ENCODE measurements at places on chromosomes 2 and 18.

DNA sequence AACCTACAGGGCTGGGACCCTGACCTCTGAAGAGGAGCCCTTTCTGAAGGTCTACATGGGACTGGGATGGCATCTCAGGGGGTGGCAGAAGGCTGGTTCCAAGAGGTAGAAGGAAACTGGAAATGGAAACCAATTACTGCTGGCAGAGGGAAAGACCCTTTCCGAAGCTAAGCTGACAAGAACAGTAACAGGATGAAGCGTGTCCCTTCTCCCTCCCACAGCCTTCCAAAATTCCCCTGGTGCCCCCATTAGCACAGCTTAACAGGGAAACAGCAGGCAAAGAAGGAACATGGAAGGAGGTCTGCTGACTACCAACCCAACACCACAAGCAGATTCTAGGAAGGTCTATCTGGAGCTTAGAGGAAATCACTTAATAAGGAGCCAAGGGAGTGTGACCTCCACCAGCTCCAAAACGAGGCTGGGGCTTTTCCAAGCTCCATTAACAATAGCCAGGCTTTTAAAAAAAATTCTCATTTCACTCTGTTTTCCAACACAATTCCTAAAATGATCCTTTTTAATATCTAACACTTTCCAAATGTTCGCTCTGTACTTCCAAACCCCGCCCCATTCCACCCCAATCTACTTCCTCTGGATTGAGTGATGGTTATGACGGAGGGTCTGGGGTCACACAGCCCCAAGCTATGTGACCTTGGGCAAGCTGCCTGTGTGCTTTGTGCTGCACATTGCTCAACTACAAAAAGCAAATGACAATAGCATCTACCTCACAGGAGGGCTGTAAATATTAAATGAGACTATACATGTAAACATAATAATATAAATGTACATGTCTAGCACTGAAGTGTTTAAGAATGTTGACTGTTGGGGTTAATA is 55.2 kb downstream of the STK39 start:
- DNase-seq: no peak

DNA sequence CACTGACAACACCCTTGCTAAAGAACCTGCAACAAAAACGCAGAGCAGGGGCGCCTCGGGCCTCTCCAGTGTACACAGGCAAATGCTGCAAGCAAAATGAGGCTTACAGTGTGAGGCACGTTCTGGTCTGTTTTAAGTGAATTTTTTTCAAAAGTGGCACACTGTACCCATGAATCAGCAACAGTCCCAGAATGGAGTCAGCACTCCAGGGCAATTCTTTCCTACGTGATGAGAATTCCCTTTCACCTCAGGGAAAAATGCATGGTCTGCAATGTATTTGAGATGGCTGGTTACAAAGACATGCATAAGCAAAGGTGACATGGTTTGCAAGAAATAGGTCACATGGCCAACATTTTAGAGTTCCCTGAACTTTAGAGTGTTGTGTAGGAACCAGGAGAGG is 94.4 kb downstream of the UXS1 start:
- DNase-seq: no peak

DNA sequence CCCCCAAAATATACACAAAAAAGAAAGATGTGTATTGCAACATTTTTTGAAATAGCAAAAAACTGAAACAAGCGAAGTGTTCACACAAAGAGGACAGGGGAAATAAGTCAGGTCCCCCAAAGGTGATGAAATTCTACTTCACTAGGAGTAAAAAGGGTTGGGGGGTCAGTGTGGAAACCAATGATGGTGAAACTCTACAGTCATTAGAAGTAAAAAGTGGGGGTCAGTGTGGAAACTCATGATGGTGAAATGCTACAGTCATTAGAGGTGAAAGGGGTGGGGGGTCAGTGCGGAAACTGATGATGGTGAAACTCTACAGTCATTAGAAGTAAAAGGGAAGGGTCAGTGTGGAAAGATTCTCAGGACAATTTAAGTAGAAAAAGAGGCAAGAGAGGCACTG is 298.2 kb downstream of the EIPR1 start:
- DNase-seq: no peak

DNA sequence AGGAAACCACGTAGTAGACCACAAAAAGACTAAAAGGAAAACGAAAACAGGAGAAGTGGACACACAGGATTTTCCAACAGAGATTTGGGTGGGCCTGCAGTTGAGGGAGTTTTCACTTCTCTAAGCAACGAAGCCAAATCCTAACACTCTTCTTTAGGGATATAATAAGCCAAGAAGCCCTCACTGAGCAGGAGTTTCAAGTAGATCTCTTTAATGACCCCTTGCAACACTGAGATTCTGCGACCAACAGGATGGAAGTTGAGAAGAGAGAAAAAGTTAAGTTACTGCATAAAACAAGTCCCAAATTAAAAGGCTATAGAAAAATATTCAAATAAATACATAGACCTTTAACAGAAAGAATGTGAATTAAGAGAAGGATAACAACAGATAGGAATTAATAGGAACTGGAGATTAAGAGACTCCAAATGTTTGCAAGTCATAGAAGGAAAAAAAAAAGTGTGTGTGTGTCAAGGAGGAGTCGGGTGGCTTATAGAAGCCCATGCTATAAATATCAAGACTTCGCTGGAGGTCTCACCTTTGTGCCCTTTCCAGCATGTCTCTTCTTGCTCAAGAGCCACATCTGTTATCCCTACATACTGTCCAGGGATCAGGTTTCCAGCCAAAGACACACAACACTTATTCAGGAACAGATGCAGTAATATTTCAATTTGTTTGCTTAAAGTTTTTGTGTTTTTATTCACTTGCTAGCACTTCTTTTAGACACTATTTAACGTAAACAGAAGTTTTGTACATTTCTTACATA is 69.4 kb upstream of the ARHGAP28 start:
- no peak for DNase-seq

- no peak for DNase-seq
Observed at GRCh38 chr2:101461381-101461780, 13.5 kb downstream of the RFX8 start.

GRCh38 chr2:76268902-76269620 is 558.3 kb upstream of the GCFC2 start:
- no peak for DNase-seq

- DNase-seq: no peak
Observed at GRCh38 chr2:149552226-149552625, 35.3 kb downstream of the MMADHC start.

GRCh38 chr2:173983391-173983871 is 18.3 kb upstream of the SP3 start:
- no peak for DNase-seq

GRCh38 chr2:21041943-21042707 is 1.7 kb downstream of the APOB start:
- no peak for DNase-seq

- no peak for DNase-seq
Observed at GRCh38 chr18:34647251-34647650, 62.8 kb upstream of the DTNA start.

- no peak for DNase-seq
Observed at GRCh38 chr18:6488956-6489355, 74.2 kb upstream of the L3MBTL4 start.

DNA sequence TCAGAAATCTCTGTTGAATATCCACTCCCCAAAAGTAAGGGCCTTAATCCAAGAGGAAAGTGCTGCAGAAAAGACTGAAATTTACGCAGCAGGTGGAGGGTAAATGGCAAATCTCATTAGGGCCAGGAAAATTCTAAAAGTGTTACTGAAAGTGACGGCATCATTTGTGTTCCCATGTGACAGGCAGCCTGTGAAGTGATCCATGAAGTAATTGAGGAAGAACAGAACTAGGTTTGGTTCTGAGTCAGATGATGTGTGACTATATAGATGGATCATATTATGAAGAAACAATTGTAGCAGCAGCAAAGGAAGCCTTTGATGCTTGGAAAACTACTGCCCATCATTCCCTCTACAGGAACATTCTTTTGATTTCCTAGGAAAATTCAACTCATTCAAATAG is 401.2 kb downstream of the TGIF1 start:
- no peak for DNase-seq
